Activated naive CD4-positive, alpha-beta T cell treated with anti-CD3 and anti-CD28 coated beads, Interleukin-2, amount 10 ng/mL, durations not matched to agents 5 hours and 36 hours (primary cell): ENCODE measurements at places on chromosomes 16 and 17. TPM values are rescaled to one million over a fixed set of nuclear protein-coding genes. Genes with fewer than 3 reads are reported as not detected.

Gene SDR42E2
- total RNA-seq: 0.20 TPM

Gene PLEKHM1
- 52.2 TPM for total RNA-seq

Gene TAF15
- total RNA-seq: 249 TPM

Gene MARVELD3
- total RNA-seq: not detected

Gene CDK5R1
- total RNA-seq: 7.1 TPM

Gene EFNB3
- total RNA-seq: not detected

Gene DHRS7C
- total RNA-seq: not detected

Gene TEFM
- total RNA-seq: 12.9 TPM

Gene TEKT5
- total RNA-seq: not detected

Gene NPIPA5
- 18.2 TPM for total RNA-seq
